Stimulated activated CD8-positive, alpha-beta memory T cell treated with anti-CD3 and anti-CD28 coated beads, Interleukin-4, amount 100 ng/mL, for 4 hours (primary cell): ENCODE measurements at places on chromosomes 12 and 14.

- DNase-seq = peak; percentile 41
These were observed 30.3 kb upstream of the ADIPOR2 start for GRCh38 chr12:1660304-1661187.

- no peak for DNase-seq
These were observed 75.6 kb upstream of the FRMD6 start for GRCh38 chr14:51576117-51576430.

- DNase-seq = no peak
These were observed 48.1 kb downstream of the KLRG1 start for GRCh38 chr12:9037431-9037830.

DNA sequence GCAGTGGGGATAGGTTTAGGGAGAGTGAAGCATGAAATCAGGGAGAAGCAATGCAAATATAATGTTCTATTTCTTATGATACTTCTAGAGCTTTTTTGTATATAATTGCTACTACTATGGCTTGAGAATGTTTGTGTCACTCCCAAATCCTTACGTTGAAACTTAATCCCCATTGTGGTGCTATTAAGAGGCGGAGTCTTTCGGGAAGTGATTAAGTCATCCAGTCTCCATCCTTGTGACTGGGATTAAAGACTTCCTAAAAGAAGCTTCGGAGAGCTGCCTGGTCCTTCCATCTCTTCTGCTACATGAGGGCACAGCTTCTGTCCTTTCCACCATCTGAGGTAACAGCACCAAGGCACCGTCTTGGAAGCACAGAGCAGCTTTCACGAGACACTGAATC is 81.2 kb downstream of the COX16 start:
- DNase-seq = no peak

- no peak for DNase-seq
These were observed 13.6 kb upstream of the AMN start for GRCh38 chr14:102908766-102909455.

DNA sequence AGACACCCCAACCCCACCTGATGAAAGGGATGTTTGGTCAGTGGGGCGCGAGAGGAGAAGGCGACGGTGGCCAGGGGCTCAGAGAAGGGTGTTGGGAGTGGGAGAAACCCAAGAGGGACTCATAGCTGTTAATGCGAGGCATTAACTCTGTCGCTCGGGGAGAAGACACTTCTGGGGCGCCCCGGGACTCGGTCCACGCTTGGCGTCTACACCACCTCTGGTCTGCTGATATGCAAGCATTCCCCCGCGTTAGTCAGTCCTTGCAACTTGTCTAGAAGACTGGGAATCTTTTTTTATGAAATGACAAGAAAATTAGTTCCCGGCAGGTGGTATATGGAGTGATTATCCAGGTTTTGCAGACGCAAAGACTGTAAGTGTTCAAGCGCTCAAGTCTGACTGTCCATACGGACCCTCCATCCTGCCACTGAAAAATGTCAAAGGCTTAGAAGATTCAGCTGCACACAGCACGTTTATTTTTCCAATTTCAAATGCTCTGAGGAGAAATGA is 360 bp upstream of the SLC35F4 start:
- no peak for DNase-seq

- DNase-seq = no peak
These were observed 23.7 kb downstream of the SFSWAP start for GRCh38 chr12:131734336-131735152.

DNA sequence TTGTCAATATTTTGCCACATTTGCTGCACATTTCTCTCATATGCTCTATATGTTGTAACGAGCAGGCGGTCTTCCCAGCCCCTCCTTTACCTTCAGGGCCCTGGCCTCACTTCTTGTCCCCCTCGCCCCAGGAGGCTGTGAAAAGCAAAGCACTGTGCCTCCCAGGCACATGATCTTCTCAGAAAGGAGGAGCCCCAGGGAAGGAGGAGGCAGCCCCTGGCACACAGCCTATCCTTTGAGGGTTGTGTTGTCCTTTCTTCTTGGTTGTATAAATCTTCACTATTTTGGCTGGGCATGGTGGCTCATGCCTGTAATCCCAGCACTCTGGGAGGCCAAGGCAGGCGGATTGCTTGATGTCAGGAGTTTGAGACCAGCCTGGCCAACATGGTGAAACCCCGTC is 77.0 kb downstream of the PPP2R5C start:
- no peak for DNase-seq

DNA sequence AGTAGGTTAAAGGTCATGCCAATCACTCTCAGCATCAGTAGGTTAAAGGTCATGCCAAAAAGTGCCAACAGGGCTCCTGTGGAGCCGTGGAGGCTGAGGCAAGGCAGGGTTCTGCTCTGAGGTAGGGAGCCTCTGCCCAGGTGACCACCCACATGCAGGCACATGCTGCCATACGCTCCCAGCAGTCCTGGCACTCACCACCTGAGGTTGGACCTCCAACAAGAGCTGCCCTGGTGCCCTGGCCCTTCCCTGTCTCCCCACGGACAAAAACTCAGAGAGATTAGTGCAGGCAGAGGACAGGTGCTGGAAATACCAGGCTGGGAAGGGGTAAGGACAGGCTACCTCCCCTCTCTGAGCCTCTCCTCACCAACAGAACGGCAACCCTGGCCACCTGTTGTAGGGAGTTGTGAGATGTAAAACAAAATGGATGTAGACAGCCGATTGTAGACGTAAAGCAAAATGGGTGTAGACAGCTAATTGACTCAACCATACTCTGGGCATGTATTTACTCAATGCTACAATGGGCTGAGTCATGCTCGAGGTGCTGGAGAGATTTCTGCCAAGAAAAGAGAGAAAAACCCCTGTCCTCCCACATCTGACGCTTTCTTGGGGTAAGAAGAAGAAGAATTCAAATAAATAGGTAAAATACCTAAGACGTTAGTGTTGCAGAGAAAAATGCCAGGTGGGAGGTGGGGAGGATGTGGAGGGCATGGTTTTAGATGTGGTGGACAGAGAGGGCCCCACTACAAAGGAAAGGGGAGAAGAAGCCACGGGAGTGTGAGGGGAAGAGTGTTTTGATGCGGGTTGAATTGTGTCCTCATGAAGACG is 32.4 kb downstream of the LTBP2 start:
- no peak for DNase-seq
